Fibroblast of skin of right quadriceps (primary cell): ENCODE measurements at places on chromosomes 6 and 20.

DNA sequence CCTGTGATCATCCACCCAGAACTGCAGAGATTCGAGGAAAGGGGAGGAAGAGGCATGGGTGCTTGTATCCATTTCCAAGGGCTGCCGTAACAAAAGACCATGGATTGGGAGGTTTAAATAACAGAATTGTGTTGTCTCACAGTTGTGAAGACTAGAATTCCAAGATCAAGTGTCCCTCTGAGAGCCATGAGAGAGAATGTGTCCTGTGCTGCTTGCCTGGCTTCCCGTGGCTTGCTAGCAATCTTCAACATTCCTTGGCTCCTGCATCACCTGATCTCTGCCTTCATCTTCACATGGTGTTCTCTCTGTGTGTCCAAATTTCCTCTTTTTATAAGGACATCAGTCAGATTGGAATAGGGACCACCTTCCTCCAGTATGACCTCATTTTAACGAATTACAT lies 69.8 kb downstream of the CDC40 start:
- DNase-seq, result no peak

DNA sequence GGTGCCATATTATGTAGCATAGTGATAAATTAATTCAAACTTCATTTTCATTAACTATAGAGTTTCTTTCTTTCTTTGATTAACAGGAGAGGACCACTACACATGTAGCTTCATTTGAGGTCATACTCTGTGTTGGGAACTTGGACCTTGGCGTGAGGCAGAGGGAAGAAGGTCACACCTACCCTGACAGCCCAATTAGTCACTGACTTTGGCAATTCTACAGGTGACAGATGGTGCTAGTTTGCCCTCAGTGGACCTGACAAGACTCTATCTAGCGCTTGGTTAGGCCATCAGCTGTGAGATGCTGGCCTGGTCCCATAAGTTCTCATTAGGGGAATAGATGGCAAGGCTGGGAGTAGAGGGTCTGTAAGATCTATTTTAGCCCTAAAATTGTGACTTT lies 14.2 kb downstream of the SLX4IP start:
- no peak for DNase-seq

DNA sequence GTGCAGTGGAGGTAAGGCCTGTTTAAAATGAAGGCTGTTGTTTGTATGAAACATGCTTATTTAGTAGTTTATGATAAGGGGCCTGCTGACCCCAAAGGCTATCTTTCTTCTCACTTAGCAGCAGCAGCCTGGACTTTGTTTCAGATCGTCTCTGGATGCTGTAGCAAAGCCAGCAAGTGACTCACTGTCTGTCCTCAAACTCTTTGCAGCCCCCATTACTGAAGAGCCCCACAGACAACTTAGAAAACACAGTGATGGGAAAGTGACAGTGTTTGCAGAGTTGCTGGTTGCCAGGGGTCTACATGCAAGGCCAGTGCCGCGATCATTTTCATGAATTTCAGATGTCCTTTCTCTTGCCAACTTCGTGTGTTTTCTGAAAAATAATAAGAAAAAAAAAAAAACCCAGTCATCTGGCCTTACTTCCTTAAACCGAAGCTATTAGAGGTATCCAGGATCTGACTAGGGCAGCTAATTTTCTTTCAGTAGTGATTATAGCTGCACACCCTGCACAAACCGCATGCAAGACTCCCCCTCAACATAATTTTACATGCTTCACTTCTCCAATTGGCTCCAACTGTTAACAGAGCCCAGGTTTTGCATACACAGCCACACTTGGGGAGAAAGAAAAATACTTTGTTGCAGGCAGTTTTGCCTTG lies 11.6 kb upstream of the F13A1 start:
- DNase-seq, result peak; percentile 25

- no peak for DNase-seq
Observed at GRCh38 chr20:47244451-47244850, 112.0 kb downstream of the ZMYND8 start.

- DNase-seq, result no peak
Observed at GRCh38 chr6:35955970-35956369, 35.1 kb upstream of the SRPK1 start.

GRCh38 chr6:47161176-47161687 lies 119.1 kb upstream of the ADGRF1 start:
- peak; percentile 22 for DNase-seq

GRCh38 chr6:168090064-168090690 lies 11.2 kb upstream of the FRMD1 start:
- DNase-seq, result no peak

DNA sequence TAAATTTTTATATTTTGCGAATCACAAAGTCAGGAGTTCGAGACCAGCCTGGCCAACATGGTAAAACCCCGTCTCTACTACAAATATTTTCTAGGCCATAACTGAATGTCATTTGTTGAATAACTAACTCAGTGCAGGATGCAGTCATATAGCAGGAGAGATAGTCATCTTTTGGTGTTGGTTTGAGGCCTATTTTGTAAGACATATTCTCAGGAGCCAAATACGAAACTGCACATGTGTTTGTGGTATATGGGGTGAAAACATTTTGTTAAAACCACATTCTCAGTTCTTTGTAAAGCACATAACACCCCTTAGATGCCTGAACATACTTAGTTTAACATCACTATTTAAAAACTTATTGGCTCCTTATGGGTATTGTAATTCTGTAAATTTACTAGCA lies 4.7 kb upstream of the ENPP5 start:
- no peak for DNase-seq

- no peak for DNase-seq
Observed at GRCh38 chr6:165045631-165046030, 263.8 kb downstream of the C6orf118 start.

GRCh38 chr20:41051009-41051825 lies 22.6 kb downstream of the TOP1 start:
- DNase-seq, result no peak

DNA sequence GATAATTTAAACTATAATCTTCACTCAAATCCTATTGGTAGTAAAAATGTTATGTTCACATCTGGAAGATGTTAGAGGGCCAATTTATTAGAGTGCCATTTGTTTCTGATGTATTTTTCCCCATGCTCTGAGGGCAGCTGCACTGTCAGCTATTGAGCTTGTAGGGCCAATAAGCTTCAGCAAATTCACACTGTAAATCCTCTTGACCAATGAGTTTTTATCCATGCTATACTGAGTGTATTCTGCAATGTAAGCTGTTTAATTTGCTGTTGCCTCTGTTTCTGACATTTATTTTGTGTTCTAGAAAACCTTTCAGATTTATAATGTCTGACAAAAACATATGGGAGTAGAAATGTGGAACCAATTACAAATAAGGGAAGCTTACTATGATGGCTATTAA lies 62.6 kb downstream of the OGFRL1 start:
- no peak for DNase-seq

DNA sequence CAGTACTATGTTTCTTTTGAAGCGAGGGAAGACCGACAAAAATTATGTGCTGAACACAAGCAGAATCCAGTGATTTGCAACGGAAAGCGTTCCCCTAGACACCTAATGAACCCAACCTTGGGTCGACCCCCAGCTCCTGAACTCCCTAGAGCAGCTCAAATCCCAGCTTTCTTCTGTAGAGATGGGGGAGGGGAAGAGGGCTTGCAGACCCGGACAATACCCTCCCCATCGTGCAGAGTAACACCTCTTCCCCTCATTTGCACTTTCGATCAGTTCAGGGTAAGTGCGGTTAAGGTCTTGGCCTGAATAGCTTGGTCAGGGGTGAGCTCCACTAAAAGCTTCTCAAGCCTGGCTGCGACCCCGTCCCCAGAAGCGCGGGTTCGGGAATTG lies 404 bp downstream of the CEP162 start:
- no peak for DNase-seq

- DNase-seq, result no peak
Observed at GRCh38 chr20:14604143-14604542, 266.7 kb upstream of the FLRT3 start.

- no peak for DNase-seq
Observed at GRCh38 chr6:151796842-151797530, 10.5 kb upstream of the ESR1 start.

DNA sequence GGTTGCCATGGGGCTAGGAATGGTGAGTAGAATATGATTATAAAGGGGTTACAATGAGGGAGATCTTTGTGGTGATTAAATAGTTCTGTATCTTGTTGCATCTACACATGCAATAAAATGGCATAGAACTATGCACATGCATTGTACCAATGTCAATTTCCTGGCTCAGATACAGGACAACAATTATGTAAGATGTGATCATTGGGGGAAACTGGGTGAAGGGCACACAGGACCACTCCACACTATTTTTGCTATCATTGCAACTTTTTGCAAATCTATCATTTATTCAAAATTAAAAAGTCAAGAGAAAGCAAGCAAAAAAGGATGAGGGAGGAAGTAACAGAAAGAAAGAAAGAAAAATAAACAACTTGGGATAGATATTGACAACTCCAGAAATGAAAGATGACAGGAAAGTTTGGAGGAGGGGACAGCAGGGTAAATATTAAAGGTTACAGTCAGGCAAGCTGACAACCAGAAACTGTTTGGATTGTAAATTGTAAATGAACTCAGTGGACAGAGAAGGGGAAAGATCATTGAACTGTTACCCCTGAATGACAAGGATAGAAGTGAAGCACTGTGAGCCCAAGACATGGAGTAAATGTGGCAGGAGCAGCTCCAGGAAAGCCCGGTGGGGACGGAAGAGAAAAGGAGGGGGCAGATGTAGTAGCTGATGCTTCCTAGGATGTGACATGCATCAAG lies 499.6 kb upstream of the JARID2 start:
- no peak for DNase-seq

GRCh38 chr20:57867807-57868206 lies 158.0 kb upstream of the PMEPA1 start:
- no peak for DNase-seq

GRCh38 chr6:95819939-95820338 lies 195.8 kb upstream of the FUT9 start:
- DNase-seq, result no peak

DNA sequence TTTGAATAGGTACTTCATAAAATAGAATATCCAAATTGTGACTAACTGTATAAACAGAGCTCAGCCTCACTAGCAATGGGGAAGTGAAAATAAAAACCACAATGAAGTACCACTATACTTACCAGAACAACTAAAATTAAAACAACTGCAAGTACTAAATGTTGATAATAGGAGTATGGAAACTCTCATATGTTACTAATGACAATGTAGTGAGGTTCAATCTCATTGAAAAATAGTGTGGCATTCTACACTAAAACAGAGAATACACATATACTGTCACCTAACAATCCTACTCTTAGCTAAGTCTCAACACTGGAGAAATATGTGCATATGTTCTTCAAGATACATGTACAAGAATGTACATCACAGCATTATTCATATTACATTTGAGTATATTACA lies 132.0 kb upstream of the CARMIL1 start:
- no peak for DNase-seq

- DNase-seq, result no peak
Observed at GRCh38 chr20:25491446-25492038, 84.1 kb downstream of the GINS1 start.

DNA sequence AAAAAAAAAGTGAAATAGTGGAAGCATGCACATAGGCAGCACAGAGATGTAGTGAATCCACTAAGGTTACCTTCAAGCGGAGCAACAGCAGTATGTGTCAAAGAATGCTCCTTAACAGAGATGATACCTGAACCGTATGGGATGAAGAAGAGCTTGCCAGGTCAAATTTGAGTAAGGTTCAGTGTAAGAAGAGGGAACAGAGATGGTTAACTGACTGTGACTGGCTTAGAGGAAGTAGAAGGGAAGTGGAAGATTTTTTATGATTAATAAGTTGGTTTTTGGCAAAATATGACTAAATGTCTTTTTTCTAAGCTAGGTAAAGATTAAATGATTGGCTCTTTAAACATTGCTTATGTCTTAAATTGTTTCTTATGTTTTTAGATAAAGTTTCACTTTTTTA lies 52.6 kb upstream of the C20orf144 start:
- DNase-seq, result no peak

DNA sequence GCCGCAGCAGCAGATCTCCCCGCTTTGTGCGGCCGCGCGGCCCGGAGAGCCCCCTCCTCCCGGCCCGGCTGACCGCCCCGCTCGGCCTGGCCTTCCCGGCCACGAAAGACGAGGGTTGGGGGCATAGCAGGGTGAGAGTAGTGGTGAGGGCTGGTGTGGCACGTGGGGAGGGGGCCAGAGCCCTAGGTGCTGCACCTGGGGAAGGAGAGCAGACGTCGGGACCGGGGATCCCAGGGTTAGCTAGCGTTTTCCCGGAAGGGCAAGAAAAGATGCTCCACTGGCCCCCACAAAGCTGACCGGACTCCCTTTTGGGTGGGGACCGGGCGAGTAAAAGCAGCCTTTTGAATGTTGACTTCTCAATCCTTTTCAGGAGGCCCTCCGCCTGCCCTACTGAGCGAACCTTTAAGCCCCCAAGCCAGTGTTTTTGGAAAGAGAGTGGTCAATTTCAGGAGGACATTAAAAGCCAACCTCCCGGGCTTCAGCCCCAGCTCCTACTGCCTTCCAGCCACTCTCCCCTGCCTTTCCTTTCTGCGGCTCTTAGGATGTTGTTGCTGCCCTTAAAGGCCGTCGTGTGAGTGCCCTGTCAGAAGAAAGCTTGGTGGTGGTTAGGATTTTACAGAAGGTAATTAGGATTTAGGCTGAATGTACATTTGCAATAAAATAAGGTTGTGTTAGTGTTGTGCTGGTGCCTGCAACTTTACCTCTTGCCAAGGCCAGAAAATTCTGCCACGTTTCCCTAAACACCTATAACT lies 648 bp upstream of the BACH2 start:
- no peak for DNase-seq

- DNase-seq, result no peak
Observed at GRCh38 chr6:132465530-132466485, 47.1 kb downstream of the STX7 start.

- peak; percentile 36 for DNase-seq
Observed at GRCh38 chr6:84967389-84967788, 203.0 kb upstream of the TBX18 start.

- peak; percentile 90 for DNase-seq
Observed at GRCh38 chr20:62791301-62792181, 4.7 kb upstream of the MRGBP start.

DNA sequence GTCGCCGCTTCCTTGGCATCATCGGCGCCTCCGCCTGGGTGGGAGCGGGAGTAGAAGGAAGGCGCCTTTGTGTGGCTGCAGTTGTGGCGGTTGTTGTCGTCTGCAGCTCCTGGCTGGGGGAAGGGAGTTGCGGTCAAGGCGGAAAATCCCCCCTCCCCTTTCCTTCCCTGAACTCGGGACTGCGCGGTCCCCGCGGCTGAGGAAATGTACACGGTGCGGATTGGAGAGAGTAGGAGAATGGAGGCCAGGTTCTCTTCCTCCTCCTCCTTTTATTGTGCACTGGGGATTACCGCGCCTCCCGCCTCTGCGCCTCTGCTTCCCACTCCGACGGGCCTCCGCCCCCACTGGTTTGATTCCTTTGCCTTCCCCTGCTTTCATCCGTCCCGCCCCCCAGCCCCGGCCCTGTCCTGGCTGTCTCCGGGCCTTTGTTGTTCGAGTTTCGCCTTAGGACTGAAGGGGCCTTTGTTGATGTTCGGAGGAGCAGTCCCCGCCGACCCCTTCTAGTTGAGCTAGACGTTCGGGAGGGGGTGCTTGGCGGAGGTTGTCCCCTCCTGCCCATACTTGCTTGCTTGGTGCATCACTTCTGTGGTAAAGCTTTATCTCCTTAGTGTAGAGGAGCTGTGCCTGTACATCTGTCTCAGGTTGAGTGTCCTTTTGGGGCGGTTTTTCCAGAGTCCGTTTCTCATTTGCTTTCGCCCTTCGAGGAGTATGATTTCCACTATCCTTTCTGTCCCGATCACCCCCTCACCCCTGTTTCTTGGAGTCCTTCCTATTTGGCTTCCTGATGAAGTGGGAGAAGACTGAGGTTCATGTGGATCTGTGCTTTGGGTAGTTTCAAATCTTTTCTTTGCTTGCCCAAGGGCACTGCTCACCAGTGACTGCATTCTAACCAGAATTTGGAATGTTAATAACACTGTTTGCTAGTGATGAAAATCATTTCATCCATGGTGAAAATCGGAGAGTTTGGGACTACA lies 764 bp downstream of the ZNF292 start:
- DNase-seq, result peak; percentile 63
